ENCODE measurements at places on chromosomes 7 and 10. TPM values are rescaled to one million over a fixed set of nuclear protein-coding genes. Genes with fewer than 3 reads are reported as not detected.

PRKCQ gene
- not detected for total RNA-seq

CARD11 gene
- total RNA-seq: under 0.01 TPM

TMEM184A gene
- not detected for total RNA-seq

ZNF425 gene
- 3.5 TPM for total RNA-seq
